ENCODE measurements at places on chromosomes 6 and 20.

- DNase-seq: peak; percentile 87
Observed at GRCh38 chr6:166595061-166595780, 8.7 kb upstream of the RAMACL start.

DNA sequence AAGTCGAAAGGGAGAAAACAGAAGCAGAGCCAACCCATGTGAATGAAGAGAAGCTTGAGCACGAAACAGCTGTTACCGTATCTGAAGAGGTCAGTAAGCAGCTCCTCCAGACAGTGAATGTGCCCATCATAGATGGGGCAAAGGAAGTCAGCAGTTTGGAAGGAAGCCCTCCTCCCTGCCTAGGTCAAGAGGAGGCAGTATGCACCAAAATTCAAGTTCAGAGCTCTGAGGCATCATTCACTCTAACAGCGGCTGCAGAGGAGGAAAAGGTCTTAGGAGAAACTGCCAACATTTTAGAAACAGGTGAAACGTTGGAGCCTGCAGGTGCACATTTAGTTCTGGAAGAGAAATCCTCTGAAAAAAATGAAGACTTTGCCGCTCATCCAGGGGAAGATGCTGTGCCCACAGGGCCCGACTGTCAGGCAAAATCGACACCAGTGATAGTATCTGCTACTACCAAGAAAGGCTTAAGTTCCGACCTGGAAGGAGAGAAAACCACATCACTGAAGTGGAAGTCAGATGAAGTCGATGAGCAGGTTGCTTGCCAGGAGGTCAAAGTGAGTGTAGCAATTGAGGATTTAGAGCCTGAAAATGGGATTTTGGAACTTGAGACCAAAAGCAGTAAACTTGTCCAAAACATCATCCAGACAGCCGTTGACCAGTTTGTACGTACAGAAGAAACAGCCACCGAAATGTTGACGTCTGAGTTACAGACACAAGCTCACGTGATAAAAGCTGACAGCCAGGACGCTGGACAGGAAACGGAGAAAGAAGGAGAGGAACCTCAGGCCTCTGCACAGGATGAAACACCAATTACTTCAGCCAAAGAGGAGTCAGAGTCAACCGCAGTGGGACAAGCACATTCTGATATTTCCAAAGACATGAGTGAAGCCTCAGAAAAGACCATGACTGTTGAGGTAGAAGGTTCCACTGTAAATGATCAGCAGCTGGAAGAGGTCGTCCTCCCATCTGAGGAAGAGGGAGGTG is 38.7 kb downstream of the ZBTB2 start:
- DNase-seq: no peak

DNA sequence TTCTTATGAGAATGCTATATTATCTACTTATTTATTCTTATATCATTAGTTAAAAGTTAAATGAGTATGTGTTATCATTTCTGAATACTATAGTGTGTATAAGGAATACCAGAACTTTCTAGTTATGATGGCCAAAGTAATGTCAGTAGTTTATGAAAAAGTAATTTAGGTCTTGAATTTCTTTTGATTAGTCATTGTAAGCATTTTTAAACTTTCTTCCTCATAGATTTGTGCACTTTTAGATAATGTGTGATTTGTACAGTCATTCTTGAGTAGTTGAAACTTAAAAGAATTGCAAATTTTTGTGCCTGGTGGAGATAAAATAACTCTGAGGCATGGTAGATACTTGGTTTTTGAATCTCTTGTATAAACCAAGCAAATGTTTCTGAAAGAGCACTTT is 311.3 kb downstream of the CDKAL1 start:
- DNase-seq: no peak

DNA sequence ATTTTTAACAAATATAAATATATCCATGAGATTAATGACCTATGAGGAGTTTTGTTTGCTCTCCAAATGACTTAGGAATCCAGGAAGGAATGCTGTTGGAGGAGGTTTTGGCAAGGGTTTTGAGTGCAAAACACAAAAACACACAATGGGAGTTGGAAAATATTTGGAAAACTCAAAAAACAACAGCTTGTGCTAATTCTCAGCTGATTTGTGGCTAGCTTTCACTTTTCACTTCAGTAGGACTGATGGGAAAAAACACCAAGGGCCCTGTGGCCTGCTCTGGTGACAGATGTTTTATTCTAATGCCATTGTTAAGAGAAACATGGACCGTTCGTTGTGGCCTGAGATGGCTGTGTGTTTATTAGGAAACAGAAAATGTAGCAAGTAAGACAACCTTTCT is 113.9 kb downstream of the ALDH8A1 start:
- DNase-seq: no peak

- DNase-seq: peak; percentile 62
Observed at GRCh38 chr6:169931261-169931660, 179.8 kb downstream of the ERMARD start.

GRCh38 chr6:97947841-97948240 is 664.8 kb upstream of the MMS22L start:
- DNase-seq: no peak

GRCh38 chr6:70667711-70668498 is at the start of gene SMAP1:
Gene SMAP1 (plus strand): TSS chr6:70667883. CDS start chr6:70668024, 141 bp downstream.
- DNase-seq: peak; percentile 97

- DNase-seq: peak; percentile 51
Observed at GRCh38 chr20:45945678-45946148, 11.2 kb downstream of the PCIF1 start.

GRCh38 chr20:11054266-11054993 is 380.6 kb upstream of the JAG1 start:
- DNase-seq: no peak

- no peak for DNase-seq
Observed at GRCh38 chr6:5813625-5814027, 193.1 kb downstream of the NRN1 start.

GRCh38 chr6:3748208-3749066 is 3.1 kb downstream of the PXDC1 start:
- peak; percentile 100 for DNase-seq

DNA sequence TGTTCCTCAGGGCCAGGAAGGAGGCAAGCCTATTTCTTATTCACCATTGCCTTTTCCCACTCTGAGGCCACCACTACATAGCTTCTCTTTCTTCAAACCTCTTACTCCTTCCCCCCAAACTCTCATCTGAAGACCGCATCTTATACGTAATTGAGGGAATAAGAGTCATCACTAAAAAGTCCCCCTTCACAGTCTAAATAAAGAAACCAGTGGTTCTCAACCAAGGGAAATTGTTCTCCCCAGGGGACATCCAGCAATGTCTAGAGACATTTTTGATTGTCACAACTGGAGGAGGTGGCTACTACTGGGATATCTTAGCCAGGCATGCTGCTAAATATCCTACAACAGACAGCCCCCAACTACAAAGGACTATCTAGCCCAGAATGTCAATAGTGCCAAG is 327.6 kb upstream of the CNR1 start:
- DNase-seq: no peak

- DNase-seq: peak; percentile 76
Observed at GRCh38 chr20:17621229-17621968, 51.5 kb downstream of the DSTN start.

Data from osteoblast (primary cell).